Left ventricle myocardium superior (tissue), 1 donor: ENCODE measurements at places on chromosomes 4 and X. TPM values are rescaled to one million over a fixed set of nuclear protein-coding genes. Genes with fewer than 3 reads are reported as not detected.
A peak's percentile ranks its signal among the peaks of the same experiment; 100 is the strongest.

DNA sequence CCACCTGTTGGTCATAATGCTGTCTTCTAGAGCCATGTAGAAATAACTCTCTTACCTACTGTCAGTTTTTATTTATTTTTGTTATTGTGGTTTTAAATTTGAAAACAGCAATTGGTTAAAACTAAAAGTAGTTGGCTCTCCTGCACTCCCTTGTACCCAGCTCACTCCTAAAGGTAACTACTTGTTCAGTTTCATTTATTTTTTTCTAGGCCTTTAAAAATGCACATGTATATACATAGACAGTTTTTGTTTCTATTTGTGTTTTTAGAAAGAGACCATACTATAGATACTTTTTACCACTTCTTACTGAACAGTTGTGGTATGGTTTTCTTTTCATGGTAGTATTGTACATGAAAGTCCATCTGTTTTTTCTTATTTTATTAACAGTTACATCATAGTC lies 16.8 kb downstream of the SMAD1 start:
- no peak for DNase-seq

- DNase-seq, result no peak
Observed at GRCh38 chrX:33277046-33277445, 65.7 kb upstream of the DMD start.

GRCh38 chr4:183823434-183823833 lies 81.7 kb upstream of the STOX2 start:
- peak; percentile 57 for DNase-seq

DNA sequence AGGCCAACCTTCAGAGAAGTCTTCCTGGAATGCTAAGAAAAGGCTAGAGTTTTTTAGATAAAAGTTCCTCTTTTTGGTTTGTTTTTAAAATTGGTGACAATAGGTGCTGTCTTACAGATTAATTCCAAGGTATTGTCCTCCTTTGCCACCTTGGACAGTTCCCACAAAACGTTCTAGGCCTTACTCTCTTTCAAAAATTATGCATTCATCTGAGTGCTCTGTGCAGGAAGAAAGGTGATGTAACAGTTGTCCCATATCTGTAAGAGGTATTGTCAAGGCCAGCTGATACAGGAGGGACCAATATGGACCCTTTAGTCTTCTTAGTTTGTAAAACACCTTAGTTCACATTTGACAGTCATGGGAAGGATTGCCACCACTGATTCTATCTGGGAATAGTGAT lies 15.9 kb upstream of the CXCL5 start:
- DNase-seq, result no peak

DNA sequence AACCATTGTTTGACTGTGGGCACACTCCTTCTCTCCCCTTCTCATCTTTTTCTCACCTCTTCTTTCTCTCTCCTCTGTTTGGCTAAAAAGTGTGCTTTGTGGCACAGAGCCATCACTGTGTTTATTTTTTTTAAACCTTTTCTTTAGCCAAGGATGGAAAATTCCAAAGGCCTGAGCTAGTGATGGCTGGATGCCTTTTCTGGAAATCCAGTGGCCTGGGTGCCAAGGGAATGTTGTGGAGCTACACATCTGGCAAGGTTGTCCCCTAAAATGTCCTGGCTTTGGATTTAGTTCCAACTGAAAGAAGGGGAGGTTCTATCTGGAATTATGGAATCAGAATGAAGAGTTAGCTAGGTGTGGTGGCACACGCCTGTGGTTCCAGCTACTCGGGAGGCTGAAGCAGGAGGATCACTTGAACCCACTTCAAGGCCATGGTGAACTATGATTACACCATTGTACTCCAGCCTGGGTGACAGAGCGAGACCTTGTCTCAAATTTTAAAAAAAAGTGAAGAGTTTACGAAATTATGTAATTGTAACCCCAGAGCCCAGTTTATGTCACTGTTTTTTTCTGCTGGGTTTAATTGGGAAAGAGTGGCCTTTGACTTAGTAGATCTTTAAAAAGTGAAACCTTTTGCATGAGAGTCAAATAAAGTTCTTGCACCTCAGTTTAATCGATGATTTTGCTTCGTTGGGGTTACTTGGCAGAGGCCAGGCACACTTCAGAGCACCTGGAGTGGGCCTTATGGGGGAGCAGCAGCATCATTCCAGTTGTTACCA lies 17.7 kb downstream of the DOCK11 start:
- no peak for DNase-seq

DNA sequence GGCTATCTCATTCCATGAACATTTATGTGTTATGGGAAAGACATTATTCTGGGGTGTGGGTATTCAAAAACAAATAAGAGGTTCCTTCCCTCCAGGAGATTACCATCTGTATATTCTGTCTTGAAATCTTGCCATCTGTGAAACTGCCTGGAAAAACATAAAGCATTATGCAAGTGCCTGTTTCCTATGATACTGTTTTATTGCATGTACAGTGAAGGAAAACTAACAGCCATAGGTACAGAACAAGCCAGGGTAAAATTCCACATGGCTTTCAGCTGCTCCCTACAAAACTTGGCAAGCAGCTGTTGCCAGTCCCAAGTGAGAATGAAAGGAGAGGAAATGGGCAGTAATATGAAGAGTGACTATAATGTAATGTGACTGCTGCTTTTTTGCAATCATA lies 136.0 kb downstream of the GUCY2F start:
- no peak for DNase-seq

GRCh38 chr4:27007507-27007906 lies 146.9 kb downstream of the STIM2 start:
- no peak for DNase-seq

DNA sequence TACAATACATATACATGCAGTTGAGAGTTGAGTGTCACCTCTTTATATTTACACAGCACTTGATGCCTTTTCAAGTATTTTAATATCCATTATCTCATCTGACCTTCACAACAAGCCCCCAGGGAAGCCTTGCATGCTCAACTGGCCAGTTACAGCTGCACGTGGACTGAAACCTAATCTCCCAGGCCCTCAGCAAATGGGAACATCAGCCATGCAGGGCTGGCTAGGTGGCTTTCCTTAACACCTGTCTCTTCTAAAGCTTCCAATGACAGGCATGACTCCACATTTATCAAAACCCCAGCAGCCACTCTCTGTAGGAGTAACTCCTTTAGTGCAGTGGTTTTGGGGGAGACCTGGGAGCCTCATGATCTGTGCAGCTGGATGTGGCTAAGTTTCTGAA lies 56.4 kb downstream of the PHKA2 start:
- DNase-seq, result no peak

DNA sequence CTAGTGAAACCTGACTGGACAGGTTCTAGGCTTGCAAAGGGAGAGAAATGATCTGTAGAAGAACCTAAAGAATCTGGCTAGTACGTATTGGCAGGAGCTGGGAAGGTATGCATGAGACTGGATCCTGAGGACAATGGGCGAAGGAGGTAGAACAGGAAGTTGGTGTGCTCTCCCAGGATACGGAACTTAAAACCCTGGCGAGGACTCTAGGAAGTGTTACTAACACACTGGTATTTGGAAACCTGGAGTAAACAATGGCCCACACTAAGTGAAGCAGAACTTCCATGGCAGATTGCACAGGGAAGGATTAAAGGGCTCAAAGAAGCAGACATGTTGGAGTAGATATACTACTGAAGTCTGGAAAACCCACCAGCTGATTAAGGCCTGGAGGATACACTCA lies 9.1 kb downstream of the SYN1 start:
- no peak for DNase-seq

- DNase-seq, result no peak
Observed at GRCh38 chr4:142566243-142566642, 279.9 kb downstream of the INPP4B start.

DNA sequence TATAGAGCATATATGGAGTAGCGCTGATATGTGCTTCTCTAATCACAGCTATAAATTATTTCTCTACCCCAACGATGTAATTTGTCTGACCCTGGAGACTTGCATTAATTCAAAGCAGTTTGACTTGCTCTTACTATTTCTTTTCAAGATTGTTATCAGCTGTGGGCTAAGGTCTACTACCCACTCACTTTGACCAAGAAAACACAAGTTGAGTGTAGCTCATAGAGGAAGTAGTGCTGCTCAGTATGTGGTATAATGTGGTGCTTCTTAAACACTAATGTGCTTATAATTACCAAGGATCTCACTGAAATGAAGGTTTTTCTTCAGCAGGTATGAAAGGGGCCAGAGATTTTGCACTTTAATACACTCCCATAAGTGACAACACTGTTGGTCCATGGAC lies 70.1 kb downstream of the INPP4B start:
- DNase-seq, result no peak

DNA sequence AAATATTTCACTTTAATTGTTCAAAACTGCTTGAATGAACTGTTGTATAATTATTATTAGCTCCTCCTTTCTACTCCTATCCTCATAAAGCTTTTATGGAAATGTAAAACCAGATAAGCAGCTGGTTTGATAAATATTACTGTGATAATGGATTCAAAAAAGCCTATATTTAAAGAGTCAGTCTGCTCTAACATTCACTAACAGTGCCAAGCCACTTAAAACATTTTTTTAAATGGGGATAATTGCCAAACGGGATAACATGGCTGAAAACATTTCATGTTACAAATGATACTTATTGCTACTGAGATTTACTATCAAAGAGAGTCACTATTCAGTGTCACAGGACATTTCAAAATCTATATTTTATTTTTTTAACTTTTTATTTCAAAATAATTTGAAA lies 17.4 kb downstream of the ARHGAP24 start:
- DNase-seq, result no peak

DNA sequence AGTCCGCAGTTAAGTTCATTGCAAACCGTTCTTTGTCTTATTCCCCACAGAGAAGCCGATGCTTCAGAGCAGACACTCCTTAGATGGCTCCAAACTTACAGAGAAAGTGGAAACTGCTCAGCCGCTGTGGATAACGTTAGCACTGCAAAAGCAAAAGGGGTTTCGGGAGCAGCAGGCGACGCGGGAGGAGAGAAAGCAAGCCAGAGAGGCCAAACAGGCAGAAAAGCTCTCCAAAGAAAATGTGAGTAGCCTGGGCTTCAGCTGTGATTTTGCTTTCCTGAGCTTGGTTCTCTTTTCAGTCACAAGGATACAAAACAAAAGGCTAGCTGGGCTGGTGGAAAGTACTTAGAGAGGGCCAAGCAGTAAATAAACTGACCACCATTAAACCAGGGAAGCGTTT lies 64.0 kb downstream of the AASDH start:
- DNase-seq, result no peak

- no peak for DNase-seq
Observed at GRCh38 chr4:152972821-152973628, 36.9 kb downstream of the FHDC1 start.

DNA sequence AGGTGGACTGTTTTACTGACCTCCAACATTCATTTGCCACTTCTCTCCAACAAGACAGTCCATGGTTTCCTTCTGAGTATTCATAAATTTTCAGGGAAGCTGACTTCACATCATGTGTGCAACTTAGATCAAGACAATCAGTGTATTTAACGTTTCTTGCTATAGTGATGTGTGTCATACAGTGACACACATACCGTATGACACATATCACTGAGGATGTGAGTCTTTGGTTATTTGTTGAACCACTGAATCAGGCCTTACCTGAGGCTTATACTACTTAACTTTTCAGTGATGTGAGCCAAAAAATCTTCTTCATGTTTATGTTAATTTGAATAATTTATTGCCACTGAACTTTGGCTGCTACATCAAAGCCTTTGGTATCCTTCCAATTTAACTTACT lies 166.8 kb downstream of the BMPR1B start:
- DNase-seq, result no peak

DNA sequence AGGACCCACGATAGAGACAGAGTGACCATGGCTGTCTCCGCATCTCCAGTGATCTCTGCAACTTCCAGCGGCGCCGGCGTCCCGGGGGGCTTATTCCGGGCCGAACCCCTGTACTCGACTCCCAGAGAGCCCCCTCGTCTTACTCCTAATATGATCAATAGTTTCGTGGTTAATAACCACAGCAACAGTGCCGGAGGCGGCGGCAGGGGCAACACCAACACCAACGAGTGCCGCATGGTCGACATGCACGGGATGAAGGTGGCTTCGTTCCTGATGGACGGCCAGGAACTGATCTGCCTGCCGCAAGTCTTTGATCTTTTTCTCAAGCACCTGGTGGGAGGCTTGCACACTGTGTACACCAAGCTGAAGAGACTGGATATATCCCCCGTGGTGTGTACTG lies 343 bp downstream of the DACH2 start:
- no peak for DNase-seq

GRCh38 chr4:136017556-136017955 lies 1514.7 kb downstream of the PCDH18 start:
- DNase-seq, result no peak

- DNase-seq, result no peak
Observed at GRCh38 chr4:87019898-87020297, 85.1 kb downstream of the AFF1 start.

DNA sequence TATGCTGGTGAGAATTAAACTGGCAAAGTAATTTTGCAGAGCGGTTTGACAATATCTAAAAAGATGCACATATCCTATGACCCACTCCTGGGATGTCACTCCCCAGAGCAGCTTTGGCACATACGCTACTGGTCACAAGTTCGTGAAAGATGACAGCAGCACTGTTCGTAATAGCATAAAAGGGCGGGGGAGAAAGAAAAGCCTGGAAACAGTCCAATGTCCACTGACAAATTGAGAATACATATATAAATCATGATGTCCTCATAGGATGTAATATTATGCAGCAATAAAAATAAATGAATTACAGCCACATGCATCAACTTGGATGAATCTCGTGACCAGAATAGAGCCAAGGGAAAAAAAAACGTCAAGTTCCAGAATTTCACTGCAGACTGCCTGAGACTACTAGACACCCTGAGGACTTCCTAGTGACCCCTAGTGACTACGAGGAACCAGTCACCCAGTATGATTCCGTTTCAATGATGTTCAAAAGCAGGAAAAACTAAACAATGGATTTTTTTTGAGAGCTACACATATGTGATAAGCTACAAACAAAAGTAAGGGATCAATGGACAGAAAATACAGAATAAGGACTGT lies 1.8 kb downstream of the PCSK1N start:
- DNase-seq, result no peak

DNA sequence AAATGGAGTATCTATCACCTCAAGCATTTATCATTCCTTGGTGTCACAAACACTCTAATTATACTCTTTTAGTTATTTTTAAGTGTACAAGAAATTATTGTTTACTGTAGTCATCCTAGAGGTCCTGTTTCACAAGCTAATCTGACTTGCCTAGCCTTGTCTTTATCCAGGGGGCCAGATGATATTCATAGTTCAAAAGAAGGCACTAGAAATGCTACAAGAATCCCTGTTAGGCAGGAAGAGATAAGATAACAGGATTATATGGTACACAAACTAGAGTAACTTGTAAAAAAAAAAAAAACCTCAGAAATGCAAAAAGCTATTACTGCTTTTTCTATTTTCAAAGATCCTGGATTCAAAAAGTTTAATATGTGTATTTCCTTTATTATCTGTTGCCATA lies 95.8 kb downstream of the MBNL3 start:
- DNase-seq, result no peak

DNA sequence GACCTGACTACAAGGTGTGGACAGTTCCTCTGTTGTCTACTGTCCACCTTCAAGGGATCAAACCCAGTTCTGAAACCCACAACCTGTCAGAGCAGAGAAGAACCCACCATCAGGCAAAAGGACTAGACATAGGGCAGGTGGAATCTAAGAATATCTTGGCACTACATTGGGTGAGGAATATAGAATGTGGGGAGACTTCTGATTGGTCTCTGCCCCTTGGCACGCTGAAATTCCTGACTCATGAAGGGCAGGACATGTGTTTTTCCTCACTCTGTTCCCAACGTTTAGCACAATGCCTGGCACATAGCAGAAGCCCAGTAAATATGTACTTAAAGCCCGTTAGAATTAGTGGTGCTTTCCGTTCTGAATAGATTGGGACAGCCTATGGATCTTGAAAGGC lies 59.3 kb downstream of the TSPAN7 start:
- DNase-seq, result no peak

S100G gene
- total RNA-seq, result not detected
